Heart left ventricle (tissue), 16 donors: ENCODE measurements at places on chromosomes 7 and 10. TPM values are rescaled to one million over a fixed set of nuclear protein-coding genes. Genes with fewer than 3 reads are reported as not detected.

GRCh38 chr10:133475425-133475734 is 21.6 kb downstream of the SCART1 start:
- no peak overlapping the region for H3K27ac ChIP-seq
- no peaks in the 10 kb centered on the region for H3K27me3 ChIP-seq
- no peaks in the 10 kb centered on the region for H3K36me3 ChIP-seq
- H3K4me1 ChIP-seq: no peaks in the 10 kb centered on the region
- no peak for DNase-seq

DNA sequence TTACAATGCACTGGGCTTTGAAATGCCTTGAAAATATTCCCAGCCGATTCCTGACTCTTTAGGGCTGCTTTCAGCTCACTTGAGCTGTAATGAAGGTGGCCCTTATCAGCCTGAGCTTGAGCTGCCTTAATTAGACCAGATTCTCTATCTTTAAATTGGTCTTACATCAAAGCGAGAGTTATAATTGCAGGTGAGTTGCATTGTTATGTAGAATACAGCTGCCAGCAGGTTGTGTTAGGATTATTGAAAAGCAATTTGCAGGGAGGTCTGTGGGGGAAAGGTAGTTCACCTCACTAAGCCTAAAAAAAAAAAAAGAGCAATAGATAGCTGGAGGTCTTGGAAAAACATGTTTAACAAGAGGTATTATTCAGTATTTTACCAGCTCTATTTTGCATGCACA is 142.2 kb upstream of the HABP2 start:
- H3K4me1 ChIP-seq: no peaks in the 10 kb centered on the region
- no peaks in the 10 kb centered on the region for H3K36me3 ChIP-seq
- DNase-seq: no peak

GRCh38 chr10:17443707-17444387 is 10.5 kb downstream of the ST8SIA6 start:
- DNase-seq: no peak
- H3K27ac ChIP-seq: peak overlapping the region; percentile 77
- H3K27me3 ChIP-seq: no peaks in the 10 kb centered on the region
- peaks cover 9% of the 10 kb centered on the region for H3K4me1 ChIP-seq

- DNase-seq: no peak
- no peaks in the 10 kb centered on the region for H3K27me3 ChIP-seq
- H3K4me3 ChIP-seq: no peak overlapping the region
- H3K27ac ChIP-seq: no peak overlapping the region
- no peaks in the 10 kb centered on the region for H3K36me3 ChIP-seq
Observed at GRCh38 chr7:3312583-3312982, 11.5 kb downstream of the SDK1 start.

- H3K4me1 ChIP-seq: no peaks in the 10 kb centered on the region
- no peak for DNase-seq
- no peaks in the 10 kb centered on the region for H3K27me3 ChIP-seq
Observed at GRCh38 chr10:29102636-29103035, 186.2 kb upstream of the LYZL1 start.

DNA sequence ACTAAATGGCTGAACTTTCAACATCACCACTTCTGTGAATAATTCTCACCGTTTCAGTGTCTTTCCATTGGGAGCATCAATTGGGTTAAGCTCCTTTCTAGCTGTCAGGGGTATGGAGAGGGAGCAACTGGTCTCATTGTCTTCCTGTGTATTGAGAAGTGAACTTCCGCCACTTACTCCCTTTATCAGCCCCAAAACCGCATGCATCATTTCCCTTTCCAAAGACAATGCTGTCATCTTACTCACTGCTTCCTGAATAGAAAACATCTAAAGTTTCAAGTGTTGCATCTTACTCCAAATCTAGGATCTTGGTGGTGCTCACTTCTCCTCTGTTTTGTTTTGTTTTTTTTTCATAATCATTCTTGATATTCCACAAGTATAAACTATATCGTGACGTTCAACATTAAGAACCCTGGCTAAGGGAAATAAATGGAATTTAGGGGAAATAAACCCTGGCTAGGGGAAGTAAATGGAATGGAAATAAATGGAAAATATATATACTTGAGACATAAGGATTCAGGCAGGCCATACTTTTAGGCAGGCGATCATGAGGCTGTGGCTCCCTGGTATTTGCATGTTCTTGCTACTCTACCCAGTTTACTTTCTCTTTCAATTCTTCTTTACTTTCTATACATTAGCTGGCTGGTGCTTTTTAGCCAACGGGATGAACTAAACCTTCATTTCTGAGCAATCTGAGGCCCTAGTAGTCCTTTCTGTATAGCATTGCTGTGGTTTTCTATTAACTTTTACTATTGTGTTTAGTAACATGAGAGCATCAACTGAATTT is 371.9 kb downstream of the BMPER start:
- no peak overlapping the region for H3K4me3 ChIP-seq
- H3K27me3 ChIP-seq: no peaks in the 10 kb centered on the region
- H3K36me3 ChIP-seq: no peaks in the 10 kb centered on the region
- no peaks in the 10 kb centered on the region for H3K4me1 ChIP-seq
- DNase-seq: no peak
- no peak overlapping the region for H3K27ac ChIP-seq

- H3K27ac ChIP-seq: no peak overlapping the region
- H3K27me3 ChIP-seq: no peaks in the 10 kb centered on the region
- no peak for DNase-seq
- H3K36me3 ChIP-seq: no peaks in the 10 kb centered on the region
- H3K4me3 ChIP-seq: no peak overlapping the region
Observed at GRCh38 chr7:79050603-79051002, 402.9 kb downstream of the MAGI2 start.

- H3K36me3 ChIP-seq: no peaks in the 10 kb centered on the region
- H3K27ac ChIP-seq: no peak overlapping the region
- H3K4me1 ChIP-seq: peaks cover 3% of the 10 kb centered on the region
- no peak overlapping the region for H3K4me3 ChIP-seq
- DNase-seq: peak; percentile 62
- H3K27me3 ChIP-seq: no peaks in the 10 kb centered on the region
Observed at GRCh38 chr10:77104459-77104980, 533.1 kb downstream of the KCNMA1 start.

DNA sequence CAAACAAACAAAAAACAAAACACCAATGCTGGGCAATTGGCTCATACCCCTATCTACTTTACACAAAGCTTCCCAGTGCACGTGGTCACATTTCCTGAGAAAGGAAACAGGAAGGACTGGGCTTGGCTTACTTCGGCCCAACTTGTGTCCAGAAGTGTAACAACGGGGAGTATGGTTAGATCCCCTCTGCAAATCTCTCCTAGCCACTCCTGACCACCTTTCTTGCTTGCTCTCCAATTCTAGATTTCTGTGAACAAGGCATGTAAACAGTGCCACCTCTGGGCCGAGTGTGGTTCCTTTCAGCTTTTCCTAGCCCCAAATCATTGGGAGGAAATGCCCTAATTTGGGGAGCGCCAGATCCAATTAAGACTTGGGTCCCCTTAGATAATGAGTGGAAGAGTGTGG is 21.0 kb upstream of the FRAT2 start:
- H3K36me3 ChIP-seq: peaks cover 30% of the 10 kb centered on the region
- H3K4me3 ChIP-seq: no peak overlapping the region
- H3K27ac ChIP-seq: peak overlapping the region; percentile 18
- no peaks in the 10 kb centered on the region for H3K27me3 ChIP-seq
- H3K4me1 ChIP-seq: no peaks in the 10 kb centered on the region

GRCh38 chr10:67596641-67597040 is 99.4 kb downstream of the CTNNA3 start:
- H3K4me1 ChIP-seq: no peaks in the 10 kb centered on the region
- no peaks in the 10 kb centered on the region for H3K27me3 ChIP-seq
- no peaks in the 10 kb centered on the region for H3K36me3 ChIP-seq
- H3K27ac ChIP-seq: no peak overlapping the region

GRCh38 chr7:30193336-30193943 is 58.7 kb downstream of the MTURN start:
- H3K36me3 ChIP-seq: no peaks in the 10 kb centered on the region
- no peak overlapping the region for H3K27ac ChIP-seq
- DNase-seq: no peak
- H3K27me3 ChIP-seq: no peaks in the 10 kb centered on the region
- no peaks in the 10 kb centered on the region for H3K4me1 ChIP-seq

GRCh38 chr10:94617389-94617944 is 66.1 kb upstream of the CYP2C18 start:
- no peaks in the 10 kb centered on the region for H3K36me3 ChIP-seq
- H3K4me1 ChIP-seq: no peaks in the 10 kb centered on the region
- no peak for DNase-seq
- no peak overlapping the region for H3K27ac ChIP-seq

DNA sequence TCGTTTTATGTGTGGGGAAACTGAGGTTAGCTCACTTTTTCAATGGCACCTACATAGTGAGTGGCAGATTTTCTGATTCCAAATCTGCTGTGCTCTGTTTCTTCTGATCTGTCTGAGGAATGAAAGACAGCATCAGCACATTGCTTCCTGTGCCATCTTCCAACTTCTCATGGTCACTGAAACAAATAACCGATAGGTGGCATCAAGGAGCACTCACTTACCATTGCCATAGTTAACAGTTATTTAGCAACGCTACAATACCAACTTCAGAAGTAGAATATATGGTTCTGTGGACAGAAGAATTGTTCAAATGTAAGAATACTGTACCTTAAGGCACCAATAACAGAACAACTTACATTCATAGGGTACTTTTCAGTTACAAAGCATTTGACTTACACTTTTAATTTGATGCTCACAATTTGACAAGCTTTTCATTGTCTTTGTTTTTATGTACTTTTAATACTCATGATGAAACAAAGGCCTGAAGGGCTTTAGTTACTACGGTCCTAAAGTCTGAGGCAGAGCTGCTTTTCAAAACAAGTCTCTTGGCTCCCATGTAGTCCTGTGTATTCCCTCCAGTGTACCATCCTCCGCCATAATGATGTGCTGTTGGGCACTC is 228.9 kb upstream of the TCF7L2 start:
- no peak overlapping the region for H3K4me3 ChIP-seq
- no peak overlapping the region for H3K27ac ChIP-seq
- H3K36me3 ChIP-seq: no peaks in the 10 kb centered on the region
- H3K4me1 ChIP-seq: no peaks in the 10 kb centered on the region

DNA sequence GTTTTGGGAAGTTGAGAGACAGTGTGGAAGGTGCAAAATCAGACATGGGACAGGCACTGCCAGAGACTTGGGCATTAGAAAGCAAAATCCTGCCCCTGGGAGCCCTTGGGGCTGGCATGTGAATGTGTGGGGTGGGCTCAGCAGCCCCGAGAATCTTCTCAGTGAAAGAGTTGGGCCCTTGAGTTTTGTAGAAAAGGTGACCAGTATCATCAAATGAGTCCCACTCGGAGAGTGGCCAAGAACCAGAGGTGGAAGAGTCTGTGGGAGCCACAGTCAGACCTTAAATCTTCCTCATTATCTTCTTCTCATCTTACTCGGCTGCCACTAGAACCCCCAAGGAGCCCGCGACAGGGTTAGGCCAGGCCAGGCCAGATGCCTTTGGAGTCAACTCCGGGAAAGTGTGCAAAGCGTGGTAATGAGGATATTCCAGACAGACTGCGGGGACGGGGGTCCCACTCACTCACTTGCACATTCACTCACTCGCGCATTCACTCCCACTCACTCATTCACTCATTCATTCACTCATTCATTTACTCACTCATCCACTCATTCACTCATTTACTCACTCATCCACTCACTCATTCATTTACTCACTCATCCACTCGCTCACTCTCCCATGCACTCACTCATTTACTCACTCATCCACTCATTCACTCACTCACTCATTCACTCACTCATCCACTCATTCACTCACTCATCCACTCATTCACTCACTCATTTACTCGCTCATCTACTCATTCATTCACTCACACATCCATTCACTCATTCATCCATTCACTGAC is 74.9 kb downstream of the CARD11 start:
- no peaks in the 10 kb centered on the region for H3K4me1 ChIP-seq
- no peak for DNase-seq
- no peak overlapping the region for H3K27ac ChIP-seq
- H3K36me3 ChIP-seq: no peaks in the 10 kb centered on the region

DNA sequence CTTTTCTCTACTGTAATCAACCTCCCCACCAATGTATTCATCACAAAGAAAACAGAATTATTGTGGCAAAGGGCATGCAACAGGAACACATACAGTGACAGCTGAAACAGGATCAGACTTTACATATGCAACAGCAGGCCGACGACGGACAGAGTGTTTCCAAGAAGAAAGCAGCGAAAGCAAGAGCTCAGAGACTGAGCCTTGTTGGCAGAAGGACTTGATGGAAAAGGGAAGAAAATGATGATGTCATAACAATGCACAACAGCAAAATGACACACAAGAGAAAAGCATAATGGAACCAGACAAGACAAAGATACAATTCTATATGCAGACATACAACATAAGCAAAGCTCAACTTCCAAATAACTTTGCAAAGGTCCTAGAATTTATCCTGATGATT is 106.5 kb downstream of the ARHGAP12 start:
- peaks cover 13% of the 10 kb centered on the region for H3K4me1 ChIP-seq
- no peak for DNase-seq
- no peak overlapping the region for H3K4me3 ChIP-seq
- no peaks in the 10 kb centered on the region for H3K27me3 ChIP-seq
- peak overlapping the region; percentile 30 for H3K27ac ChIP-seq
- H3K36me3 ChIP-seq: peaks cover 24% of the 10 kb centered on the region

DNA sequence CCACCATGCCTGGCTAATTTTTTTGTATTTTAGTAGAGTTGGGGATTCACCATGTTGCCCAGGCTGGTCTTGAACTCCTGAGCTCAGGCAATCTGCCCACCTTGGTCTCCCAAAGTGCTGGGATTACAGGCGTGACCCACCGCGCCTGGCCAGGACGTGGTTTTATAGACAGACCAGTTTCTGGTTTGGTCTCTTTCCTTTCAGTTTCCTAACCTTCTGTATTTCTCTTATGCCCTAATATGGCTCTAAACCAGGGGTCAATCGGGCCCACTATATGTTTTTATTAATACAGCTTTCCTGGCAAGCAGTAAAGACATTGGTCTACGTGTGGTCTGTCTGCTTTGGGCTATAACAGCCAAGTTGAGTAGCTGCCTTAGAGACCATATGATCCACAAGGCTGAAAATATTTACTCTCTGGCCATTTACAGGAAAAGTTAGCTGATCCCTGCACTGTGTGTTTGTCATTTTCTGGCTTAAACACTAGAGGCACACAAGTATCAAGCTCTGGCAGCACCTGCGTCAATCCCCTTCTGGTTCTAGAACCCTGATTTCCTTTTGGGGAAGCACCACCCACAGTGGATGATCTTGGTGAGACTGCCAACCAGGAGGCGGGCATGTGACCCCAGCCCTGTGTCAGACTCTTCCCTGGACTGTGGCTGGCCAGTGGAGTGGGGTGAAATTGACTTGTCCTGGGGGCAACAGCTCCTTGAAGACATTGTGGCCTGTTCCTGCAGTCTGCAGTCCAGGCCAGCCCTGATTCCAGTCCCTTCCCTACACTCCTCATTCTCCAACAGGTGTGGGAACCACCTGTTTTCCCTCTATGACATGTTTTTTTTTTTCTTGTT is 497.2 kb downstream of the PLXNA4 start:
- no peaks in the 10 kb centered on the region for H3K27me3 ChIP-seq
- no peaks in the 10 kb centered on the region for H3K4me1 ChIP-seq
- H3K36me3 ChIP-seq: no peaks in the 10 kb centered on the region
- no peak for DNase-seq
- H3K4me3 ChIP-seq: no peak overlapping the region

TMEM196 gene
- total RNA-seq: not detected

ADAM22 gene
- total RNA-seq: 0.98 TPM

CPXM2 gene
- total RNA-seq: 1.1 TPM

HOXA4 gene
- 2.6 TPM for total RNA-seq

SDK1 gene
- total RNA-seq: 3.4 TPM
